ENCODE measurements at places on chromosomes 11 and 22.

GRCh38 chr11:95074792-95075563, 8.3 kb downstream of the SRSF8 start:
- no peak for DNase-seq

- DNase-seq = no peak
Observed at GRCh38 chr11:628056-628455, 1.1 kb upstream of the SCT start.

DNA sequence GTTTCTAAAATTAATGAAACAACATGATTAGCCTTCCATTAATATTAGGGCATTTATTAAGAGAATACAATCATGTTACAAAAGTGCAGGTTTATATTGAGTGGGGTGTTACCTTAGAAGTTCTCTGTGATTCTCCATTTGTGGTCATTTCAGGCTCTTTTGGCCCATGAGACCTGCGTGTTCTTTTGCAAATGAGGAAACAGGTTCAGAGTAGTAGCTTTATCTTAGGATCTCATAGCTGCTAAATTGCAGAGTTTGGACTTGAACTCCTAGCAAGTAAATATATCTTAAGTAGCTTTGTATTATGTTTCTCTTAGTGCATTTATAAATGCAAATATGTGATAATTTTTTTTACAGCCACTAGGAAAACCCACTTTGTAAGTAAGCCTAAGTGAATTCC, 18.3 kb downstream of the FAR1 start:
- DNase-seq = no peak

DNA sequence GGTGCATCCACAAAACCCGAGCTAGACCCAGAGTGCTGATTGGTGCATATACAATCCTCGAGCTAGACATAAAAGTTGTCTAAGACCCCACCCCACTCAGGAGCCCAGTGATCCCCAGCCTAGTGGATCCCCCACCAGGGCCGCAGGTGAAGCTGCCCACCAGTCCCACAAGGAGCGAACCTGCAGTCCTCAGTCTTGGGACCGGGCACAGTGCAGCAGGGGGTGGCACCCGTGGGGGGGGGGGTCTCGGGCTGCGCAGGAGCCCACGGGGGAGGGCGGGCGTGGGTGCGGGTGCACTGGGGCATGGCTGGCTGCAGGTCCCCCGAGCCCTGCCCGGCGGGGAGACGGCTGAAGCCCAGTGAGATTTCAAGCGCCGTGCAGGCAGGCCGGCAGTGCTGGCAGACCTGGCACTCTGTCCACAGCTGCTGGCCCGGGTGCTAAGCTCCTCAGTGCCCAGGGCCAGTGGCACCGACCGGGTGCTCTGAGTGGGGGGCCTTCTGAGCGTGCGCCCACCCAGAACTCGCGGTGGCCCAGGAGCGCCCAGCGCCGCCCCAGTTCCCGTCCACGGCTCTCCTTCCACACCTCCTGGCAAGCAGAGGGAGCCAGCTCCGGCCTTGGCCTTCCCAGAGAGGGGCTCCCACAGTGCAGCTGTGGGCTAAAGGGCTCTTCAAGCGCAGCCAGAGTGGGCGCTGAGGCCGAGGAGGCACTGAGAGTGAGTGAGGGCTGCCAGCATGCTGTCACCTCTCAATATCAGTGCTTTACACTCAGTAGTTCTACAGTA, 989.1 kb downstream of the FAM181B start:
- no peak for DNase-seq

DNA sequence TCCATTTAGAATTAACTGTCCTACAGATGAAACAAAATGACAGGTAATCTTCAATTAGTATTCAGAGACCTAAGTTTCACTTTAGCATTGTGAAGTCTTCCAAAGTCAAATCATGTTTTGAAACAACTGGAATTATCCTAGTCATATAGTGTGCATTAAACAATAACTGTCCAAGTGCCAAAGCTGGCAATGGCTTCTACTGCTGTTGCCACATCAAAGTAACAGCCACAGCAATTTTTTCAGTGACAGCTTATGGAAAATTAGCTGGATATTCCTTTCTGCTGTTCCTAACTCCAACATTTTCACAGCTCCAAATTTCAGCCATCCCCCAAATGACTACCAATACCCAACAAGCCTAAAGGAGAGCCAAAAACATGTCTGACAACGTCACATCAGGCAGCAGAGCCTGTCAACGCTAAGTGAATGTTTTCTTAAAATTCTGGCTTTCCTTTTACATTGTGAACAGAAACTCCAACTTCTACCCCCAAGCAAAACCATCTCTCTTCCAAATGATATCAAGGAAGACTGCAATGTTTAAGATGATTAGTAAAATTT, 45.3 kb upstream of the CCDC34 start:
- no peak for DNase-seq

- DNase-seq = no peak
Observed at GRCh38 chr11:89487016-89487415, 4.2 kb downstream of the NOX4 start.

DNA sequence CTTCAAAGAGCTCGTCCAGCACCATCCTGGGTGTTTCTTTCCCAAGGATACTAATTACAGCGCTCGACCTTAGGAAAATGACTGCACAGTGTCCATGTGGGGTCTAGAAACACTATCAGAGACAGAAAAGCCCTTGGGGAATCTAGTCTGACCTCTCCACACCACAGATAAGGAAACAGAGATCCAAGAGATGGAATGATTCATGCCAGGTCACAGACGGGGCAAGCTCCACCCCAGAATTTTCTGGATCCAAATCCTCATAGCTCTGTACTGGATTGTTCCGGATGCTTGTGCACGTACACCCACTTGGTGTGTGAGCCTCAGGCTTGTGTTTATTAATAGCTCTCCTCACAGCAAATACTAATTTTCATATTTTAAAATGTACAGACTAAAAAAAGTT, 11.3 kb downstream of the ABTB2 start:
- DNase-seq = no peak

- DNase-seq = no peak
Observed at GRCh38 chr22:37266581-37267134, 15.7 kb upstream of the CYTH4 start.

DNA sequence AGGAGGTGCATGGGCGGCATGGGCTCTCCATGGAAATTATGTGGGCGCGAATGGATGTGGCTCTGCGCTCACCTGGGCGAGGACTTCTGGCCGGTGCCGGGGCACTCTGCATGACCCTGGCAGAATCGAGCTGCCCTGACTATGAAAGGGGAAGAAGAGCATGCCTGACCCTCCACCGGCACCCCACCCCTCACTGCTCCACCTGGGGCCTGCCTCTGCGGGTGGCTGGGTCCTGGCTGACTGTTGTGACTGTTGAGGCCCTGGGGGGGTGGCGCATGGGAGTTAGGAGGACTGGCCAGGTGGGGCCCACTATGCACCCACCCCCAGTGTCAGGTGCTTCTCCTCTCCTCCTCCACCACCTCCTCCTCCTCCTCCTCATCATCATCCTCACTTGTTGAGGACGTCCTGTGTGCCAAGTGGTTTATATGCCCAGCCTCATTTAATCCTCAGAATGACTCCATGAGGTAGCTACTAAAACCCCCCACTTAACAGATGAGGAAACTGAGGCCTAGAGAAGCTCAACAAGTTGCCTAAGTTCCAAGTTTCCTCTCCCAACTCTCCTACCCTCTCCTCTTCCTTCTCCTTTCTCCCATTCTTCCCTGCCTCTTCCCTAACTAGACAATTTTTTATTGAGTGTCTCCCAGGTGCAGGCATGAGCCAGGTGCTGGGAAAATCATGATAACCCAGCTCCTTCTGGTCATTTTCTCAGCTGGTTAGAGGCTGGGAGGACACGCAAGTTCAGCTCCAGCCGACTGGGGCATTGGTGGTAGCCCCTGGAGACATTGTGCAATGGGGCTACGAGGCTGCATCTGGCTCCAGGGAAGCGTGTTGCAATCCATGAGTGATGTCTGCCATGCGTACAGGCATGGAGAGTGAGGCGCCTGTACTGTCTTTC, 2.3 kb downstream of the MYEOV start:
- no peak for DNase-seq

DNA sequence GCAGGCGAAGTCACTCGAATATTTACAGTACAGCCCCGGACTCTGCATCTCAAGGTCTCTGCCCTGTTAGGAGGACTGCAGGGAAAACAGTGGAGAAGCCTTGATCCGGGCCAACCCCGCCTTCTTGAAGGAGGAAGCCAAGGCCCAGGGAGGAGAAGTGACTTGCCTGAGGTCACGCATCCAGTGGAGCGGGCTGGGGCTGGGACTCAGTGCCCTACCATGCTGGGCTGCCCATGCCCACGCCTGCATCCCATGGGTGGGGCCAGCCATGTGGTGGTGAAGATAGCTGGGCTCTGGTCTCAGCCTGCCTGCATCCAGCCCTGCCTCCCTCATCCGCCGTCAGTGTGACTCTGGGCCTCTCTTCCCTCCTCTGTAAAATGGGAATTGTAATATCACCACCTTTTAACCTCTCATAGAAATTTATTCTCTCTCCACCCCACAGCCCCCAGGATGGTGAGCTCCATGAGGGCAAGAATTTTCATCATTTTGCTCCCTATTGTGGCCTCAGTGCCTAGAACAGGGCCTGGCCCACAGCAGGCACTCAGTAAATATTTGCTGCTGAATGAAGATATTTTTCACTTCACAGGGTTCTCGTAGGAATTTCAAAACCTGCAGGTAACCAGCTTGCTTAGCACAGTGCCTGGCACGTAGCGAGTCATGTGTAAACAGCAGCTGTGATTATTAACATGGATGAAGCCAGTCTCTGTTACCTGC, 57.3 kb downstream of the OTOG start:
- DNase-seq = no peak

DNA sequence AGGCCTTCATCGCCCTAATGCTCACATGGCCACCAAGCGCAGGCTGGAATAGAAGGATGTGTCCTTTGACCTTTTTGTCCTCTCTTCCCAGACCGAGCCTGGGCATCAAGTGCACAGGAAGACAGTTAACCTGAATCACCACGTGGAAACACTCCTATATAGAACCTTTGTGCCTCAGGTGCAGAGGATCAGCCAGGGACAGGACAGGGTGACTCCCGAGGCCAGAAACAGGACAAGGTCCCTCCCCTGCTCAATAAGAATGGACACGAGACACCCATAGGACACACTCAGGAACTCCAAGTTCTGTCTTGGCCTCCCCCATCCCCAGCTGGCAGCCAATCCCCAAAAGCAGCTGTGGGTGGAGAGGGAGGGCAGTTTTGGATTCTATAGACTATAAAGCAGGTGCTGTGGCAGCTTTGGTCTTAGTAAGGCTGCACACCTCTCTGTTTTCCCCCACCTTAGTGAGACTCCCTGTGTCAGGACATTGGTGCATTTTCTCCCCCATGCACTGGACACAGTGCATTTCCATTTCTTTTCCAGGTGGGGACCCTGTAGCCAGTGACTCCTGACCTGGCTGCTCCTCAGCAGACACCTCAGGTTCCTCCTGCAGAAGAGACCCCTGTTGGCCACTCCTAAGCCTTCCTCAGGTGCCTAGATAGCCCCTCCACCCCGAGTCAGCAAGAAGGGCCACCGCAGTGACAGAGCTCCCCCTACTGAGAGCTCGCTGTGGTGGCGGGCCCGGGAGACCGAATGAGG, 43.6 kb upstream of the POU2AF1 start:
- DNase-seq = peak; percentile 50

DNA sequence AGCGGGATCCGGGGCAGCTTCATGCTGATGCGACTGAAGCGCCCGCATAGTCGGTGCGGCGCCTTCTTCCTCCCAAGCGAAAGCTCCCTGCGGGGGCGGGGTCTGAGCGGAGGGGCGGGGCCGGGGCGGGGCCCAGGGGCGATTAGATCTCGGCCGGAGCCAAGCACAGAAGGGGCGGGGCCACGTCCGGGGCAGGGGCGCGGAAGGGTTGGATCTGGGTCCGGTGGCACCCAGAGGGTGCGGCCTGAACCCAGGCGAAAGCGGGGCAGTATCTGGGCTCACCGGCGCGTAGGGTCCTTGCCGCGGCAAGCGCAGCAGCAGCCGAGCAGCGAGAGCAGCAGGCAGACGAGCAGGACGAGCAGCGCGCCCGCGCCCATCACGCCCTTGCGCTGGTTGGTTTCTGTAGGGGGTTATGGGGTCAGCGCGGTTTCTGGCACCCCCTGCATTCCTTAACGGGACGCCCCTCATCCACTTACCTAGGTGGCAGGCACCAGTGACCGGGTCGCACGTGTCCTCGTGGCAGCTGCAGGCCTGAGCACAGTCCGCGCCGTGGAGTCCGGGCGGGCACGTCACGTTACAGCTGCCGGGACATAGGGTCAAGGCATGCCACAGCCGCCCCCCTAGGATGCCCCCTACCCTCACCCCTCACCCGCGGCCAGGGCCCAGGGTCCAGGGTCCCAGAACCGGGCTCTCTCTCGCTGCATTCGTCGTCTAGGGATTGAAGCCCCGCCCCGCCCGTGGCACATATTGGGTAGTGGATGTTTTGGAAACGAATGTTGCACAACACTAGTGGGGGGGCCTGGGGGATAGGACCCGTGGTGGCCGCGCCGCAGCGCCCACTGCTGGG, 8.1 kb downstream of the SCARF2 start:
- no peak for DNase-seq

DNA sequence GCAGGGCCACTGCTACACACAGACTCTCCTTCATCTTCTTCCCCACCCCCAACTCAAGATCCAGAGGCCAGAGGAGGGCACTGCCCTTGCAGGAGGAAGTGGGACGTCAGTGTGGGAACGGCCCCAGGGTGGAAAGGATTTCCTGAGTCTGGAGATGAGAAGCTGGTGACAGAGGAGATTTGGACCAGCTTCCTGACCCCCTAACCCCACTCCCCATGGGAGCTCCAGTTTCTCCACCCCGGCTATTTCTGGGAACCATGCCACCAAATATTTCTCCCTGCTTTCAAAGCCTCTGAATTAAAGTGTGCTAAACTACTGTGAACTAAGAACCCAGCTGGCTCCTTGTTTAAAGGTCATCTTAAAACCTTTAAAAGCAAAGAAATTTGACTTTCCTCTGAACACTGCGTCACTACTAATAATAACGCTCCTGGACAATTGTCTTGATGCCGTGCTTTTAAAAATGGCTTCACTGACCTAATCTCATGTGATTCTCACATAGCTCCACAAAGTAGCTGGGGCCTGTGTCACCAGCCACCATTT, 46.6 kb downstream of the CWC15 start:
- DNase-seq = peak; percentile 85

DNA sequence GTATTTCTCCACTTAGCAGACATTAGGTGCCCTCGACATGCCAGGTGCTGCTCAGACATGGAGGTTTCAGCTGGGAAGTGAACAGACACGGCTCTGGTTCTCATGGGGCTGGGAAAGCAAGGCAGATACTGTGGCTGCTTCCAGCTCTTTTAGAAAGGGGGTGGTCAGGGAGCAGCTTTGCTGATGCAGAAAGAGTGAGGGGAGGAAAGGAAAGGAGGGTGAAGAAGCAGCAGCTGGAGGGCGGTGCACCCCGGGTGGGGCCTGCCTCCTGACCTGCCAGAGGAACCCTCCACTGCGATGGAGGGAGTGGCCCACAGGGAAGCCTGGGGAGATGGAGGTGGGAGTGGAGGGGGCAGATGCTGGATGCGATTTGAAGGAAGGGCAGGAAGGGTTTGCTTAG, 76.8 kb downstream of the MORC2 start:
- no peak for DNase-seq
